Osteocyte (in vitro differentiated cells): ENCODE measurements at places on chromosomes 7 and 10.

GRCh38 chr7:139423091-139423490 is 60.4 kb downstream of the KLRG2 start:
- no peak for DNase-seq

GRCh38 chr7:133650487-133651300 is 397.8 kb downstream of the EXOC4 start:
- no peak for DNase-seq

GRCh38 chr7:29988424-29989256 is 961 bp downstream of the SCRN1 start:
- DNase-seq, result peak; percentile 86

DNA sequence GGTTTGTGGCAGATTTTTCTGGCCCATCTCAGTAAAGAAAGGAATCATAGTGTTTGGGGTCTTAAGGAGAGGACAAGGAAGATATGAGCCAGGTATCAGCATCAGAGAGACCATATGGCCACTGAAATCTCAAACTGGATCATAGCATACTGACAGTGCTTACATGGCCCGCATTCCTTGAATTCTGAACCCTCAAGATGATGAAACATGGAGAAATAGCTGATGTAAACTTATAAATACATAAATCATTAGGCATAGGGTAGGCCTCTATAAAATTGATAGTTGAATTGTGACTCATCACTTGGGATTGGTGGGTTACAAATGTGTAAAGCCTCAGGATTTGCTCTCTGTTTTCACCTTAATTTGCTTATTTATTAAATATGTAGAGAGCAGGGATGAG is 688.5 kb downstream of the CNTNAP2 start:
- DNase-seq, result no peak

GRCh38 chr7:85583131-85583953 is 396.5 kb upstream of the SEMA3D start:
- no peak for DNase-seq

- no peak for DNase-seq
Observed at GRCh38 chr10:100767422-100767775, 22.0 kb downstream of the PAX2 start.

GRCh38 chr10:93595378-93596161 is 5.5 kb downstream of the RBP4 start:
- DNase-seq, result no peak

DNA sequence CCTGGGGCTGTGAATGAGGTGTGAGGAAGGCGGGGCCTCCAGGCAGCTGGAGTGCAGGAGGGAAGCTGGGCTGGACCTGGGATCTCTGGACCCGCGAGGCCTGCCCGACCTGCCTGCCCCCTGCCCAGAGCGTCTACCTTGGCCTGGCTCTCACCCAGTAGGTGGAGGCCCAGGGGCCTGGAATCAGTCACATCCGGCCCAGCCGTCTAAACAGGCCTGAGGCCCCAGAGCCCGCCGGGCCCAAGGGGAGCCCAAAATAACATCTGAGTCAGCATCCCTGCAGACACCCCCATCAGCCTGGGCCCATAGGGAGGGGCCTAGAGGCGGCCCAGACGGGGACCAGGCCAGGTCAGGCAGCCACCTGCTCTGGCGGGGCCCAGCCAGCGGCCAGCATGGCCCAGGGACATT is 15.1 kb upstream of the ELN start:
- no peak for DNase-seq

- DNase-seq, result no peak
Observed at GRCh38 chr7:112400141-112400540, 50.1 kb upstream of the IFRD1 start.

GRCh38 chr7:25846722-25847121 is 305.3 kb upstream of the NFE2L3 start:
- DNase-seq, result peak; percentile 92

- peak; percentile 91 for DNase-seq
Observed at GRCh38 chr10:22325272-22326144, 4.6 kb downstream of the BMI1 start.

- no peak for DNase-seq
Observed at GRCh38 chr7:84077336-84077735, 117.3 kb downstream of the SEMA3A start.

DNA sequence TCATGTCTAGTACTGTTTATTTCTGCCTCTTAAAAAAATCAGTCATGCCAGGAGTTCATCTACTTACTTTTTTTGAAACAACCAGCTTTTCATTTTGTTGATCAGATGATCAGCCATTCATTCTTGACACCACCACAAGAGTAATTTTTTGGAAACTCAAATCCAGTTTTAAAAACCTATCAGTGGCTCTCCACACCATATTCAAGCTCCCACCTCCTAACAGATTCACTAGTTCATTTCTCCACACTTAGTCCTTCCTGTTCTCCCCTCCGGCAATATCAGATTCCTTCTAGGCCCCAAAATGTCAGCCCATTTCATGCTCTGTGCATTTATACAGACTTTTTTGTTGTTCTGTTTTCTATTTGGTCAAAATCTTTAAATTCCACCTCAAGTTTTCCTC is 341.6 kb downstream of the RNLS start:
- no peak for DNase-seq

DNA sequence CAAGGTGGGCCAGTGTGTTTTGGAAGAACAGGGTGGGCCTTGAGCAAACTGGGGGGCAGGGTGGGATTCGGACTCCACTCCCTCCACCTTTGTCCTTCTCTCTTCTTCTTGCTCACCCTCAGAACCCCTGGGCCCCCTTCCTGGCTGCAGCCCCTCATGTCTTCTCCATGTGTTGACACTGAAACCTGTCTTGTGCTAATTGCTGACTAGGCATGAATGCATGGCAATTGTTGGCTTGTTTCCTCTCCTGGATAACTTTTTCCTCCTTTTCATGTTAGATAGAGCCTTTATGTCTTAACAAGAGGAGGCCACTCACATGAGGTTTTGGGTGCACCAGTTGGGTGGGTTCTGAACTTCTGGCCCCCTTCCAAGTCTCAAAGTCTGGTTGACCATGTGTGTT is 181.6 kb upstream of the MKI67 start:
- DNase-seq, result no peak

DNA sequence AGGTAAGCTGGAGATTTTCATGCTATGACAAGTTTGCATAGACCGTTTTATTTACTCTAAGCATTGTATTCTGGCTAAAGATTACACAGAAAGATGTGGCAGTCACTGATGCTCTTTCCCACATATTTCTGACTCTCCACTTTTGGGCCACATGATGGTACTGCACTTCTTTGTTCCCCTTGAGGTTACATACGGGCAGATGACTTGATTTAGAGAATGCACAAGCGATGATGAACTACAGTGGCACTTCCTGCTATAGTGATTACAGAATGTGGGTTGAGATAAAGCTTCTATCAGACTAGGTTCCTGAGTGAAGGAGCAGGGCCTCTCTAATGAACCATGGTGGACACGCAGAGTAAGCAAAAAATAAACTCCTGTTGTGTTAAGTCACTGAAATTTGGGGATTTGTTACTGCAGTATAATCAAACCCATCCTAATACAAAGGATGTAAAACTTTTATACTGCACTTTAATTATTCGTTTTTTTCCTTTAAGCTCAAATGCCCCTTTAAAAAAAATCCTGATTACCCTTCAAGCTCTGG is 177.9 kb downstream of the TAX1BP1 start:
- DNase-seq, result no peak

GRCh38 chr10:63217120-63217605 is 84.0 kb downstream of the NRBF2 start:
- no peak for DNase-seq

DNA sequence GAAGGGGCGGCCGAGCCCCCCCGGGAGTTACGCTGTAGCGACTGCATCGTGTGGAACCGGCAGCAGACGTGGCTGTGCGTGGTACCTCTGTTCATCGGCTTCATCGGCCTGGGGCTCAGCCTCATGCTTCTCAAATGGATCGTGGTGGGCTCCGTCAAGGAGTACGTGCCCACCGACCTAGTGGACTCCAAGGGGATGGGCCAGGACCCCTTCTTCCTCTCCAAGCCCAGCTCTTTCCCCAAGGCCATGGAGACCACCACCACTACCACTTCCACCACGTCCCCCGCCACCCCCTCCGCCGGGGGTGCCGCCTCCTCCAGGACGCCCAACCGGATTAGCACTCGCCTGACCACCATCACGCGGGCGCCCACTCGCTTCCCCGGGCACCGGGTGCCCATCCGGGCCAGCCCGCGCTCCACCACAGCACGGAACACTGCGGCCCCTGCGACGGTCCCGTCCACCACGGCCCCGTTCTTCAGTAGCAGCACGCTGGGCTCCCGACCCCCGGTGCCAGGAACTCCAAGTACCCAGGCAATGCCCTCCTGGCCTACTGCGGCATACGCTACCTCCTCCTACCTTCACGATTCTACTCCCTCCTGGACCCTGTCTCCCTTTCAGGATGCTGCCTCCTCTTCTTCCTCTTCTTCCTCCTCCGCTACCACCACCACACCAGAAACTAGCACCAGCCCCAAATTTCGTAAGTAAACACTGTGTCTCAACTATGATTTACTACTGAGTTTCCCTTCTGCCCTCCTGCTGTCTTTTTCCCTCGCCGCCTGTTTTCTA is 666 bp downstream of the NRG3 start:
- DNase-seq, result no peak

GRCh38 chr7:7489546-7489945 is 46.1 kb downstream of the COL28A1 start:
- no peak for DNase-seq

DNA sequence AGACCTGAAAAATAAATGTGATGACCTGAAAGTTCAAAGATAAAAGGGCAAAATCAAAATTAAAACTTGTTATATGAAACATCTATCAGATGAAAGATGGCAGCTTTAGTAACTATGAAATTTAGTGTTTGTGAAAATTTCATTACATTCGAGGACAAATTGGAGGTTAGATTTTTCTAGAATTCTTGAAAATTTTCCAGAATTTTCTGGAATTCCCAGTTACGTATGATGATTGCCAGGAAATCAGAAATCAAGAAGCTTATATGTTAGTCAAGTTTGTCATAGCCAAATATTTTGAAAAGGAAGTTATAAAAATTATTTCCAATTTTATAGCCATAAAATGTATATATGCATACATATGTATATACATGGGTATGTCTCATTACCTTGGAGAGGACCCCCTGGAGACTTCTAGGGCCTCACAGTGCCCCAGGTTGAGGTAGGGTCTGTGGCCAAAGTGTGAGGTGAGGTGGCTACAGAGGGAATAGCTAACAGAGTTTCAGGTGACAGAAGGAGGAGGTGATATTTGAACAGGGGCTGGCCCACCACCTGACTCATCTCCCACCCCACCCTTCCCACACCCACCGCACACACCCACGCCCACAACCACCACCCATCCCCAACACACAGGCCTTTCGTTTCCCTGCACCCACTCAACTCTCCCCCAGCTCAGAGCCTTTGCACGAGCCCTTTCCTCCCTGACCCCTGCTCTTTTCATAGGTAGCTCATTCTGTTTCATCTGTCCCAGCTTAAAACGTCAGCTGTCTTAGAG is 21.5 kb downstream of the C10orf105 start:
- DNase-seq, result no peak

GRCh38 chr10:28991333-28992270 is 297.3 kb upstream of the LYZL1 start:
- DNase-seq, result no peak

GRCh38 chr10:84469470-84469869 is 141.1 kb downstream of the CCSER2 start:
- DNase-seq, result no peak

DNA sequence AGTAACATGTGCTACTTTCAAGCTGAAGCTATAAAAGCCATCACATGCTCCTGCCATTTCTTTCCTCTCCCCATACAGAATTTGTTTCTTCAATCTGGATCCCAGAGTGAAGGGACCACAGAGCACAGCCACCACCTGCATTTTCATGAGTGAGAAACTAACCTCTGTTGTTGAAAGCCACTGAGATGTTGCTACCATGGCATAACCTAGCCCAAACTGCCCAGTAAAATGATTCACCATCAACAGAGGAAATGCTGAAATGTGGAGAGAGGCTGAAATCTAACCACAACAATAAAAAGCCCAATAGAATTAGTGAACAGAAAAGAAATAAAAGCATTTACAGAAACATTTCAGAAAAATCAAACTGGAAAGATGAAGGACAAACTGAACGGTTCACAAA is 125.2 kb downstream of the AMPH start:
- DNase-seq, result no peak

GRCh38 chr7:131080754-131081153 is 246.9 kb upstream of the MKLN1 start:
- no peak for DNase-seq

- no peak for DNase-seq
Observed at GRCh38 chr7:142809671-142810070, 38.9 kb downstream of the PRSS2 start.

DNA sequence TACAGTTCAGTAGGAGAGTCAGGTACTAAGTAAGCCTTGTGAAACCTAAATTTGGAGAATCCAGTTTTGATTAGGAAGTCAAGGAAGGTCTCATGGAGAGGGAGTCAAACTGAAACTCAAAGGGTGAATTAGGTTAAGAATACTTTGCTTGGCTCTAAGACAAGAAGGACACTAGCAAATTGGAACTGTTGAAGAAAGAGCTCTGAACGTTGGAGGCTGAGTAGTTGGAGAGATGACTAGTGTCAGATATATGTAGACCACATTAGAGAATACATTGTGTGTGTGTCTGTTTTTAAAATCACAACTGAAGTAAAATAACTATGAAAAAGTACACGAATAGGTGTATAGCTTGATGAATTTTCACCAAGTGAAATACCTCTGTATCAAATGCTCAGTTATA is 6.3 kb downstream of the VPS26A start:
- DNase-seq, result no peak

GRCh38 chr7:90536449-90536848 is 59.7 kb upstream of the CDK14 start:
- DNase-seq, result no peak

DNA sequence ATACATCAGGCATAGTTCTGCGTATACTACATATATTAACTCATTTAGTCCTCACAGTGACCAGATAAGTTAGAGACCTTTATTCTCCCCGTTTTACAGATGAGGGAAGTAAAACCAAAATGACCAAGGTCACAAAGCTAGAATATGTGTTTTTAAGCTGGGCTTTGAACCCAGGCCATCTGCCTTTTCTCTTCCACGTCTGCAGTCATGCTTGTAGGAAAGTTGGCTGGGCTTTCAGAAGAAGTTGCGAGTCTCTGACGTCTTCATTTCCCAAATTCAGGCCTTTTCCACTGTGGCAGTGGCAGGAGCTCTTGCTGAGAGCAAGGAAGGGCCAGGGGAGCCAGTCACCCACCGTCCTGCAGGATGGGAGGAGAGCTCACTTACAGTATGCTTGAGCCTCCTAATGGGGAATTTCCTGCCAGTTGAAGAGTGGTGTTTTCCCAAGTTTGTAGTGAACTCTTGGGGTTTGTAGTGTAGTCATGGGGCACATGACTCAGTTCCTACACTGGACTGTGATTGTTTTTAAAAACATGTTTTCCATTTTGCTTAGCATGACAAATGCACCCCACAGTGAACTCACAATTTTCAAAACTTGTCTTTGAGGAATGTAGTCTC is 34.2 kb downstream of the CYP17A1 start:
- DNase-seq, result no peak

- no peak for DNase-seq
Observed at GRCh38 chr10:125976960-125977605, 80.7 kb downstream of the FANK1 start.

DNA sequence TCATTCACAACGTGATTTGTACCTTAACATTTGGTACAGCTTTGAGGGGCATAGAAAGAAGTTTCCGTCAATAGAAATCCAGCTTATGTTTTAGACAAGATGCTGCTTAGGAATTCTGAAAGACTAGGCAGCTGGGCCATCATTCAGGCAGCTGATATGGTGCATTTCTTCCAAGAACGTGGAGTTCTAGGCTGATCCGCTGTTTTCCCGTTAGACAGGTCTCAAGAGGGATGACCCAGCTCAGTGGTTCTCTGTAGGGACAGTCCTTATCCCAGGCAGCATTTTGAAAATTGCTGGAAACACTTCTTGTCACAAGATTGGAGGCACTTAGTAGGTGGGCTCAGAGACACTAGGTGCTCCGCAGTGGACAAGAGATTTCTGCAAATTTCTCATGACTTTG is 242.7 kb upstream of the FOXK1 start:
- DNase-seq, result no peak
